Endothelial cell of umbilical vein (primary cell): ENCODE measurements at places on chromosomes 6 and 20. TPM values are rescaled to one million over a fixed set of nuclear protein-coding genes. Genes with fewer than 3 reads are reported as not detected.

GRCh38 chr6:82374516-82374915, 10.9 kb downstream of the TPBG start:
- no peak for DNase-seq

- no peak for DNase-seq
Observed at GRCh38 chr6:101290346-101290745, 103.2 kb upstream of the GRIK2 start.

DNA sequence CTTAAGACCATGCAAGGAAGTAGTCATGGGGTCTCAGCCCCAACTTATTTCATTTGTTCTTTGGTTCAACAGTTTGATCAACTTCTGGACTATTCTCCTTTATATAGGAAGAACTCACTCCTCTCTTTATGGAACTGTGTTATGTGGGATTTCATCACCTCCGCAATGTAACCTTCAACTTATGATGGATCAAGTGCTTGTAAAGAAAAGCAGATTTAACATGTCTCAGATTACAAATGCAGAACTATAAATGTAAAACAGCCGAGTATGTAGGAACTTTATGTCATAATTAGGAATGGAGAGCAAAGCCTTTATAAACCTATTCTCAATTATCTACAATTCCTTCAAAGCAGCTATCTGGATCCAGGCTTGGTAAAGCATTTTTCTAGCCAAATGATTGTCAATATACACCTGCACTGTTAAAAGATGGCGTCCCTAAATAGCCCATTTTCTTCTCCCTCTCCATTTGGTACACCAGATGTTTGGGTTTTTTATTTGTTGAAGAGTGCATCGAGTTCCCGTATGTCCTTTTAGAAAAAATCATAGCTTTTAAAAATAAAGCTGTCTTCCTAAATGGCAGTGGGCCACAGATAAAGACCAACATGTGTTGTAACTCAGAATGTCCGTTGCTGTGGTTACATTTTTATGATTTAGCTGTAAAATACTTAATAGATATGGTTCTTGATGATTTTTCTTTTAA, 985.1 kb upstream of the SLC35B3 start:
- DNase-seq, result no peak

GRCh38 chr6:23390221-23390620, 735.8 kb upstream of the NRSN1 start:
- no peak for DNase-seq

DNA sequence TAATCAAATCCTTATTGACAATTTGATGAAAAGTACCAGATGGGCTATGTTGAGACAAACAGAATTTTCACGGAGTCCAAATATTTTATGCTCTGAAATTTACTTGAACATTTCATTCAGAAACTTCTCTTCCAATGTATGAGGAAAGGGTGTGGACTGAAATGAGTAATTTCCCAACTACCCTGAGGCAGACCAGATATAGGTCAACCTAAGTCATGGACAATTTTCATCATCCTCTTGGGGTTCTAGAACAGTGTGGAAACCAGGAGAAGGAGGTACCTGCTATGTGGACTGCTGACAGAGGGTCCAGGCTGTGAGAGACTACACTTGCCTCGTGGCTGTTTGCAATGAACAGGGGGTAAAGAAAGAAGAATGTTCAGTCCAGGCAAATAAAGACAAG, 323.0 kb downstream of the ESR1 start:
- peak; percentile 35 for DNase-seq

DNA sequence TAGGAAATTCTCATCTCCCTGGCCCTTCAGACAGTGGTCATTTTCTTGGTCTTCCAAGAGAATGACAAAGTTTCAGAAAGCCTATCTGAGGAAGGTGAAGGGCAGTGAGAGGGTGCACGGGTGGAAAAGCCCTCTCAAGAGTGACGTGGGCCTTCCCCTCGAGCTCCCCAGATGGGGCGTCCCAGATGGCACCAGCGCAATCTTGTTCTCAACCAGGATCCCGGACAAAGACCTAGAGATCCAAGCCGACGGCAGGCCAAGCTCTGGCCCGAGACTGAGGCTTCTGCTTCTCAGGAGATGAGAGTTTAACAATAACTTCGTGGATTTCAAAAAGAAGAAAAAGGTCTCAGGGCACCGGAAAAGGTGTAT, 797 bp upstream of the ZNF133 start:
- DNase-seq, result no peak

GRCh38 chr20:44274303-44275017, 27.4 kb downstream of the GDAP1L1 start:
- no peak for DNase-seq

GRCh38 chr20:52880997-52881396, 91.2 kb upstream of the TSHZ2 start:
- DNase-seq, result no peak

BPIFA1 gene
- not detected in 2 replicates for total RNA-seq

PCK1 gene
- not detected in 2 replicates for total RNA-seq

LY6G6F gene
- total RNA-seq, result not detected in 2 replicates
